Activated T-helper 1 cell treated with anti-CD3 and anti-CD28 coated beads, Interleukin-2, amount 50 U/mL, for 16 hours (primary cell): ENCODE measurements at places on chromosomes 7 and 10.

DNA sequence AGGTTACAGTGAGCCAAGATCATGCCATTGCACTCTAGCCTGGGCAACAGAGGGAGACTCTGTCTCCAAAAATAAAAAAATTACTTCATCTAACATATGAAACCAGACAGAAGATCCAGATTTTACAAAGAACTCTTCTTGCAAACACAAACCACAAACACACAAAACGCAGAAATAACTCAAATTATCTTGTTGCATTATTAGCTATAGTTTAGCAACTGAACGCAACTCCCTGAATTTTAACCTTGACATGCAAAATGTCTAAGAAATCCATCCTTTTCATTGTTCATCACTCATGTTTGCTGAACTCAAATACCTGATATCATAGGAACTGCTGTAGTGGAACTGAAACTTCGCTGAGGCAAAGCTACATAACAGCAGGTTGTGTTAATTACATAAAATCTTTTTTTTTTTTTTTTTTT lies 64.1 kb downstream of the MICU1 start:
- DNase-seq, result no peak

DNA sequence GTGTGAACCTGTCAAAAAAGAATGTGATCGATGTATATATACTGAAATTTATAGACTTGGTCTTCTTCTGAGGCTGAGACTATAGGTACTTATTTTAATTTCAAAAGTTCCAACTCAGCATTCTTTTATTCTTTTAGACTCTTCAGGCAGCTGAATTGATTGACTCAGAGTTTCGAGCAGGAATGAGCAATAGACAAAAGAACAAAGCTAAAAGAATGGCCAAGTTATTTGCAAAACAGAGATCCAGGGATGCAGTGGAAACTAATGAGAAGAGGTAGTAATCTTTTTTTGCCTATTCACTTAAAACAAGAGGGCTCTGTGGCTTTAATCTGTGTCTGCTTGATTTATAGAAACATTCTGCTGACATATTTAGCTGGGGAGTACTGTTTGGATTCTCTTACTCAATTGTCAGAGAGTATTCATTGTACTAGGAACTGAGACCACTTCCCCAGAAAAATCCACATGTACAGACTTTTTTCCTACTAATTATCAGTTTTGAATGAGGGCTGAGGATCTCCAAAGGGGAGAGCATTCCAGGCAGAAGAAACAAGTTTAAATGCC lies 30.1 kb downstream of the BTAF1 start:
- no peak for DNase-seq

GRCh38 chr7:95730493-95731280 lies 41.7 kb upstream of the DYNC1I1 start:
- DNase-seq, result no peak

DNA sequence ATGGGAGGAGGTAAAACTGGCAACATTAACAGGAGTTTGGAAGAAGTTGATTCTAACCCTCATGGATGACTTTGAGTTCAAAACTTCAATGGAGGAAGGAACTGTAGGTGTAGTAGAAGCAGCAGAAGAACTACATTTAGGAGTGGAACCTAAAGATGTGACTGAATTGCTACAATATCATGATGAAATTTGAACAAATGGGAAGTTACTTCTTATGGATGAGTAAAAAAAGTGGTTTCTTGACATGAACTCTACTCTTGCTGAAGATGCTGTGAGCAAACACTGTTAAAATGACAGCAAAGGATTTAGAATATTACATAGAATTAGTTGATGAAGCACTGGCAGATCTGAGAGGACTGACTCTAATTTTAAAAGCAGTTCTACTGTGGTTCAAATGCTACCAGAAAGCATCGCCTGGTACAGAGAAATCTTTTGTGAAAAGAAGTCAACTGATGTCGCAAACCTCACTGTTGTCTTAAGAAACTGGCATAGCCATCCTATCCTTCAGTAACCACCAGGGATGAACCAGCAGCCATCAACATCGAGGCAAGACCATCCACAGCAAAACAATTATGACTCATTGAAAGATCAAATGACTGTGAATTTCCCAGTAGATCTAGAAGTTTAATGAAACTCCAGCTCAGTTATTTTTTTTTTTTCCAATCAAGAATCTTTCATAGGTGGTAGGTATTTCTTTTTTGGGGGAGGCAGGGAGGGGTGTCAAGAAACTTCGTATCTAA lies 20.8 kb downstream of the BRAF start:
- no peak for DNase-seq

DNA sequence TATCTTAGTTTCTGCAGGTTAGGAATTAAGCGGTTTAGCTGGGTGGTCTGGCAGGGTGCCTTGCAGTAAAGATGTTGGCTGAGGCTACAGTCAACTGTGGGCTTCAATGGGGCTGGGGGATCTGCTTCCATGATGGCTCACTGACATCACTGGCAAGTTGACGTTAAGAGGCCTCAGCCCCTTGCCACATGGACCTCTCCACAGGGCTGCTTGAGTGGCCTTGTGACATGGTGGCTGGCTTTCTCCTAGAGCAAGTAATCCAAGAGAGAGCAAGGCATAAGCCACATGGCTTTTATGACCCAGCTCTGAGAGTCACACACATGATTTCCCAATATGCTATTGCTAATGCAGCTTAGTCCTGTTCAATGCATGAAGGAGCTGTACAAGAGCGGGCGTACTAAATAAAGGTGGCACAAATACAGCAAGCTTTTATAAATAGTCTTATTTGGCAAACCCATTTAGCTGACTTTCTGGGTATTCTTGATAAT lies 109.1 kb downstream of the SEPTIN7 start:
- DNase-seq, result no peak
